ENCODE measurements at places on chromosomes 5 and 9.

- DNase-seq, result no peak
Measured at GRCh38 chr9:70147196-70147595, 103.5 kb downstream of the MAMDC2 start.

- DNase-seq, result no peak
Measured at GRCh38 chr5:68187268-68188055, 28.1 kb upstream of the PIK3R1 start.

DNA sequence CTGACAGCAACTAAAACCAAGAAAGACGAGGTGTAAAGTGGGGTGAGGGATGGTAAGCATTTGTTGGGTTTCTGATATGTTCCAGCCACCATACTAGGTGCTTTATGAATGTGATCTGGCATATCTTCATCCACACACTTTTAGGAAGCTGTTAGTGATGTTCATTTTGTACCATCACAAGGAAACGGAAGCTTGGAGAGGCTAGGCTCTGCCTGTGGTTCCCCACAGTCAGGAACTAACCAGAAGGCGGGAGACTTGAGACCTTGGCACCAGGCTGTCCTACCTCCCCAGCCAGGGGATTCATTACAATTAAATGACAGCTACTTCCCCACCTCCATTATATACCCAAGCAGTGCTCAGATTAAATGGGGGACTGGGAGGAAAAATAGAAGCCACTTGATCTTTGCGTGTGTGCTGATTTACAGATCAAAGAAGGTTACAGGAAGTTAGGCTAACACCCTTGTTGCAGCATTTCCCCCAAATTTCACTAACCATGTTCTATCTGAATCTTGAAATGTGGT lies 43.0 kb downstream of the SFXN1 start:
- peak; percentile 44 for DNase-seq

- no peak for DNase-seq
Measured at GRCh38 chr9:68953771-68954170, 60.1 kb downstream of the PRKACG start.
